Nucleus accumbens (tissue), 56 donors: ENCODE measurements at places on chromosomes 3 and 15.
A peak's percentile ranks its signal among the peaks of the same experiment; 100 is the strongest.

DNA sequence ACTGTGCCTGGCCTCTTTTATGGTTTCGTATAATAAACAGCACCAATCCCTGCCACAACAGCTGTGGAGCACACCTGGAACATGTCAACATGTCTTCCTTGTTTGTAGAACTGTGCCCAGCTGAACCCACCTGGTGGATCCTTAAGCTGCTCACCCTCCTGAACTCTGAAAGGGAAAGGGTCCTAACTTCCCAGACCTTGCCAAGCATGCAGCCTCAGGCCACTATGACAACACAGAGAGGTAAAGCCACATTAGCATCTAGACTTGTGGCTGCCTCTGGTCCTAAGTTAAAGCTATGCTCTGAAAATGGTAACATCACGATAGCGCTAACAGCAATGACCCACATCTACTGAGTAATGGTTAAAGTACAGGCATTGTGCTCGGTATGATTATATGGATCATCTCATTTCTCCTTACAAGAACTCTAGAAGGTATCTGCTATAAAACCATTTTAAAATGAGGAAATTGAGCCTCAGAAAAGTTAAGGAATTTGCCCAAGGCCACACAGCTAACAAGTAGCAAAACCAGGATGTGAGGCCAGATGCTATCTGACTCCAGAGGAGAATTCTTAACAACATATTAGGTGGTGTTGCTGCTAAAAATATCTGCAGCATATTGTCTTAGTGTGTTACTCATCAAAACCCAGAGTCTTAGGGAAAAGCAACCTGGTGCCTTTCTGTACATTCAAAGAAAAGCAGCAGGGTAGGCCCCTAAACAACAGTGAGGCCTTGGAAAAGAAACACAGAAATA is 23.1 kb upstream of the HERC1 start:
- no peak for DNase-seq

DNA sequence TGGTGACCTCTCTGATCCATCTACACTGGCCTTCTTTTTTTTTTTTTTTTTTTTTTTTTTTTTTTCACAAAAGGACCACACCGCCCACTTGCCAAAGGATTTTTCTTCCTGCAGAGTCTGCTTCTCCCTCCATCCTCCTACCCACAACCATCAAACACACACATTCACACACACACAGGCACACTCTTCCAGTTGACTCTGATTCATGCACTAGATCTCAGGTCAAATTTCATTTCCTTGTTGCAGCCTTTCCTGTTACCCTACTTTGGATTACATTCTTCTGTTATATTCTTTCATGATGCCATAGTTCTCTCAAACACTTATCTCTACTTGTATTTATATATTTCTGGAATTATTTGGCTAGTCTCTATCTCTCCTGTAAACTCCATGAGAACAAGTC is 133.9 kb downstream of the STAC start:
- no peak for DNase-seq

DNA sequence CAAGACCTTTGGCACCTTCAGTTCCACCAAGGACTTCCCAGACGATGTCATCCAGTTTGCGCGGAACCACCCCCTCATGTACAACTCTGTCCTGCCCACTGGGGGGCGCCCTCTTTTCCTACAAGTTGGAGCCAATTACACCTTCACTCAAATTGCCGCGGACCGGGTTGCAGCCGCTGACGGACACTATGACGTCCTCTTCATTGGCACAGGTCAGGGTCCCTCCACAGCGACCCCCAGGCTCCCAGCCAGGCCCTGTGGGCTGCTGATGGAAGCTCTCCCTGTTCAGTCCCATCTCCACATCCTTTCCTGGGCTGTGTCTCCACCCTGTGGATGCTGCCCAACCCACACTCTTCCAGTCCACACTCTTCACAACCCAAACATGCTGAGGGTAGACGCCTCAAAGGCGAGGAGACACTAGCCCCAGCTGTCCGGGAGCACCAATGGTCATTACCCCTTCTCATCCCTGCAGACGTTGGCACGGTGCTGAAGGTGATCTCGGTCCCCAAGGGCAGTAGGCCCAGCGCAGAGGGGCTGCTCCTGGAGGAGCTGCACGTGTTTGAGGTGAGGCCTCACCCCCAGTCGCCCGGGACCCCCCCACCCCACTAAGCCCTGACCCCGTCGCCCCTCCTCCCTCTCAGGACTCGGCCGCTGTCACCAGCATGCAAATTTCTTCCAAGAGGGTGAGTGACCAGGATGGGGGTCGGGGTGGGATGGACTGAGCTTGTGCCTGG is 4.3 kb upstream of the LSMEM2 start:
- peak; percentile 34 for DNase-seq

DNA sequence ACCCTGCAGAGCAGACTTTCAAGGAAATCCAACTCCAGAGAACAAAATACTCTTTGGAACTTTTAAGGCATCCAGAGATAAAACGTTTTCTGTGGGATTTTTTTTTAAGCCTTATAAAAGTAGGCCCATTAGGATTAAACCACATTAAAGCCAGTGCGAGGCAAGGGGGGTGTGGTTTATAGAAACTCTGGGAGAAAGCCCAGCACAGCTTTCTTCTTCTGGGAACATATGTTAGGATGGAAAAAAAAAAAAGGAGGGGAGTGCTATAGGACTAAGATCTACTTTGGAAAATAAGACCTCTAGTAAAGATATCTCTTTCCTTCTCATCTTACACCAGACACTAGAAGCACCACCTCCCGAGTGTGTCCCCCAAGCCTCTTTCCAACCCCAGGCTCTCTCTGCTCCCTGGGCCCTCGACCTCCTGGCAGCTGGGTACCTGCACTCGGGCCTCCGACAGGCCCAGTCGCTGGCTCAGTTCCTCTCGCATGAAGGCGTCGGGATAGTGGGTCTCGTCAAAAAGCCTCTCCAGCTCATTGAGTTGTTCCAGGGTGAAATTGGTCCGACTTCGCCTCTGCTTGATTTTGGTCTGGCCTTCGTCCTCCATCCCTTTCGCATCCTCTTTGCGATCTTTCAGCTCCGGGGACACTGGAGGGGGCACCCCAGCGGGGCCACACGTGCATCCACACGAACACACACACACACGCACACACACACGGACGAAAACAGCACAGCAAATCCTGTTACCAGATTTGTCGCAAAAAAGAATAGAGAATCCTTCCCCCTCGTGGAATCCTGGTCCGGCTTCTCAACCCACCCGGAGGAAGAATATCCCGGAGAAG is 3.8 kb downstream of the SHOX2 start:
- no peak for DNase-seq

DNA sequence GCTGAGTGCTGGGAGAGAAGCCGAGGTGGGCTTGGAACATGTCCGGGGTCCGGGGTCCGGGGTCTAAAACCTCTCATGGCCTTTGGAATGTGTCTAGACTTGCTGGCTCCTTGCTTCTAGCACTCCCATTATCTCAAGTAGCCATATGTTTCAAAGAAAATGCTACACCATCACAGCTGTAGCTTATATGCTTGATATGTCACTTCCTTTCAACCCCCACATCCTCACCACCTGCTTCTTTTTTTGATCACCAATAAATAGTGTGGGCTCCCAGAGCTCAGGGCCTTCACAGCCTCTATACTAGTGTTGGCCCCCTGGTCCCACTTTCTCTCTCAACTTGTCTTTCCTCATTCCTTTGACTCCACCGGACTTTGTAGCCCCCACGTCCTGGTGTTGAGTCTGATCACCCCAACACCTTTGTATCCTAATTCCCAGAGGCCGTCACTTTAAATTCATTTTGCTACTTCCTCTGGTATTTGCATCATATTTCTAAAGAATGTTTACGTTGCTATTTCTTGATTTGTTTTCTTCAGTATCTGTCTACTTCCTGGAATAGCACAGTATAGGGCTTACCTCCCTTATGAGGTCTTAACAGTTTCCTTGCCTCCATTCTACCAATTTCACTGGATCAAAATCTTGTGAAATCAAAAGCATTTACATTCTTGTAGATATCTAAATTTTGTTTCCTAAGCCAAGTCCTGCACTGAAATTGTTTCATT is 71.9 kb upstream of the CHRNB4 start:
- no peak for DNase-seq

GRCh38 chr3:37295925-37296324 is 121.5 kb upstream of the LRRFIP2 start:
- no peak for DNase-seq

GRCh38 chr3:106381939-106382335 is 513.1 kb upstream of the CBLB start:
- no peak for DNase-seq

DNA sequence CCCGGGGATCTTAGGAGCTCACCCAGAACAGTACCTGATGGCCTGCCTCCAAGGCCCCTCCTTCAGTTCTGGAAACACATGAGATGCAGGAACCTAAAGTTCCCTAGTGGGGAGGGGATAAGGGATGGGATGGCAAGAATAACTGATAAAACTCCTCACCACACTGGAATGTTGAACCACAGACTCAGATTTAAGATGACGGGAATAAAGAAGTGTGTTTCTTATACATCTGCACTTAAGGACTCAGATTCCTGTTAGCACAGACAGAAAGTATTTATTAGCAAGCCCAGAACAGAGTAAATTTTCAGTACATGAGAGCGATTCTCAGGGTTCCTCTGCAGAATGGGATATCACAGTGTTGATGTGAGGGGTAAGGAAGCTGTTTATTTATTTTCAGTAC is 245.2 kb downstream of the TLE3 start:
- no peak for DNase-seq

- DNase-seq = no peak
Measured at GRCh38 chr3:45480218-45480617, 91.8 kb downstream of the LARS2 start.

GRCh38 chr3:107401301-107401700 is 24.1 kb downstream of the CCDC54 start:
- no peak for DNase-seq

- no peak for DNase-seq
Measured at GRCh38 chr15:55816017-55816416, 73.1 kb upstream of the PRTG start.

DNA sequence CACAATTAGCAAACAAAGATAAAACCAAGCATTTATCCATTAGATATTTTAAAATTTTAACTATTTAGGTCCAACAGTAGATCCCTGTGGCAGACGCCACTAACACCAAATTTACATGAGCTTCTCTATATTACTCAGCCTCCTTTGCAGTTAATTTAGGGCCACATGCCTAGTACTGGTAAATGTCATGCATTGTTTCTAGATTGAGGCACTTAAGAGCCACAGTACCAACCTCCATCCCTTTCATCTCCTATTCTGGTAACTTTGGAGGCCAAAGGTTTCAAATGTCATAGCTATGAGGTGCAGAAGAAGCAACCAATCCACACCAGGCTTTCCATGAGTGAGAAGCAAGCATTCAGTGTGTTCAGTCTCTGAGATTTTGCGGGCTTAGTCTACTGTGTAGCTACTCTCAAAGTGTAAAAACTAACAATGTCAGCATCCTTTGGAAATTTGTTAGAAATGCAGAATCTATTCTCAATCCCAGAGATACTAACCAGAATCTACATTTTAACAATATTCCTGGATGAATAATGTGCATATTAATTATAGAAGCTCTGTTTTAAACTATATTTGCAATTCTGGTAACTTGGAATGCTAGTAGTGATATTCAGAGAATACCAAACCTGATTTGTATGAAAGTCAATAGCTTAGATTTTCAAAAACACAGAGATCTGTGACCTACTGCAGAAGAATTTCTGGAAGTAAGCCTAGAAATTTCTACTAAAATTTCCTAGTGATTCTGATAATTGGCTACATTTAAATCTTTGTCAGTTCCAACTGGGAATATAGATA is 206.3 kb upstream of the CD96 start:
- no peak for DNase-seq

- no peak for DNase-seq
Measured at GRCh38 chr3:63613561-63613960, 38.9 kb upstream of the SNTN start.

DNA sequence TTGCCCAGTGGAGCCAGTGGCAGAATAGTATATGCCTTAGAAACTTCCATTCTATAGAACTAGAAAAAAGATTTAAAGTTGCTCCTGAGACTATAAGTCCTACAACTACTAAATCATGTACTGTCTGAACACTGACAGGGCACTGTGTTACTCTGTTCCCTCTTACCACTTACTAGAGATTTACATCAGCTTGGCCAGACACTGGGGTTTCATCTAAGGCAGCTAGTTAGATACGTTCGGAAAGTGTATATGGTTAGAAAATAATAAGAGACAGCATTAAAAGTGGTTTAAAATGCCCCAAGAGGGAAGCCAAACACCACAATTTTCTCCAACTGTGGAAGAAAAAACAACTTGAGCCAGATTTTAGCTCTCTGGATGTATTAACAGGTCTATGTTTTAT is 97.1 kb downstream of the FBN1 start:
- no peak for DNase-seq
